Neural progenitor cell (in vitro differentiated cells): ENCODE measurements at places on chromosomes 13 and 19. TPM values are rescaled to one million over a fixed set of nuclear protein-coding genes. Genes with fewer than 3 reads are reported as not detected.

DNA sequence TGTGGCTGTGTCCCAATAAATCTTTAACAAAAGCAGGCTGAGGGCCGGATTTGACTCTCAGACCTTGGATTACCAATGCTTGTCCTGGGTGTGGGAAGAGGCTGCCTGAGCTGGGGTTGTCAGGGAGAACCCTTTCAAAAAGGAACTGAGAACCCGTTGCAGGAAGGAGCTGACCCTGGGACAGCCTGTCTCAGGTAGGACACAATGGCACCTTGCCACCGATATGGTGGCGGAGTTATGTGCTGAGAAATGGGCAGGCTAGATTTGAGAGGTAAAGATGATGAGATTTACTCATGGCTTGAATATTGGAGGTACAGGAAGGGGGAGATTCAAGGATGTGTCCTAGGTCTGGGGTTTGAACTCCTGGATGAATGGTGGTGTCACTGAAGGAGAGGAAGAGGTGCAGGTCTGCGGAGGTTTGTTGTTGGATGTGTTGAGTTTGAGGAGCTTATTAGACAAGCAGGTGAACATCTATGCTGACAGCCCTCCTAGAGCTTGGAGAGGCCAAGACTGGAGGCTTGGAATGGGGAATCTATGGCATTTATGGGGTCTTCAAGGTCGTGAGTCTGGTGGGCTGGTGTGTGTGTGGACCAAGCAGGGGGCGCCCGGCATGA is 7.2 kb downstream of the PLEKHF1 start:
- no peak for DNase-seq

DNA sequence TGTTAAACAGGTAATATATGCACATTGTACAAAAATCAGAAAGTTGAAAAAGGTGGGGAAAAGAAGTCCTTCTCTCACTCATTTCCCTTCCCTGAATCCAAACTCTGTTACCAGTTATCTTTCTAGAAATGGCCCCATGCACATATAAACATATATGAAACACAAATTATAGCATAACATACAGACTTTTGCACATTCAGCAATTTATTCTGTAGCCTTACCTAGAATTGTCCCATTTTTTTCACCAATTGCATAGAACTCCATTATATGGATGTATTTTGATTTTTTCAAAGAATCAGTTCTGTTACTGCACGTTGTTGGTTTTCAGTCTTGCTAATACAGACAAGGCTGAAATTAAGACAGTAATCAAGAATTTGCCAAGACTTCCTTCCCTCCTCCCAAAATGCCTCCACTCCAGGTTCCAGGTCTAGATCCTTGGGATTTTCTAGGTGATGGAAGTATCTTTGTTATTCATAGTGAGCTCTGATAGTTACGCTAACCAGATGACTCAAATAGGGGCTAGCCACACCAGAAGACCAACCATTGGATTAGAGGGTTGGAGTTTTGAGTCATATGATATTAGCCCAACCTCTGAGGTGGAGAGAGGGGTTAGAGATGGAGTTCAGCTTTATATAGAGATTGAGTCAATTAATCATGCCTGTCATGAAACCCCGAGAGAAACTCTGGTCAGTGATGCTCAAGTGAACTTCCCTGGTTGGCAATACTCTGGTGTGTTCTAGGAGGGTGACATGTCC is 30.7 kb downstream of the GPR180 start:
- DNase-seq = no peak

- DNase-seq = peak; percentile 42
These were observed 2.3 kb downstream of the PRAM1 start for GRCh38 chr19:8500158-8500557.

CHST8 gene
- total RNA-seq = 0.92 and 3.2 TPM in 2 replicates

RANBP3 gene
- total RNA-seq = 77.8 and 83.5 TPM in 2 replicates

PNMA8A gene
- 42.5 and 43.9 TPM in 2 replicates for total RNA-seq

APC2 gene
- total RNA-seq = 1.3 and 12.2 TPM in 2 replicates

S1PR4 gene
- not detected in 2 replicates for total RNA-seq
